ENCODE measurements at places on chromosomes 5 and 9. TPM values are rescaled to one million over a fixed set of nuclear protein-coding genes. Genes with fewer than 3 reads are reported as not detected.

The ACTBL2 gene
- 0.08 TPM for total RNA-seq

The RAD23B gene
- 108 TPM for total RNA-seq

The KCTD16 gene
- 0.07 TPM for total RNA-seq

The HEXB gene
- total RNA-seq: 117 TPM

The ABLIM3 gene
- 21.7 TPM for total RNA-seq

The AIF1L gene
- 1.7 TPM for total RNA-seq

The CLK4 gene
- 7.7 TPM for total RNA-seq

The EQTN gene
- 0.22 TPM for total RNA-seq

The NCS1 gene
- total RNA-seq: 48.3 TPM

The ANKRD34B gene
- 0.16 TPM for total RNA-seq
